ENCODE measurements at places on chromosomes 5 and 9.

DNA sequence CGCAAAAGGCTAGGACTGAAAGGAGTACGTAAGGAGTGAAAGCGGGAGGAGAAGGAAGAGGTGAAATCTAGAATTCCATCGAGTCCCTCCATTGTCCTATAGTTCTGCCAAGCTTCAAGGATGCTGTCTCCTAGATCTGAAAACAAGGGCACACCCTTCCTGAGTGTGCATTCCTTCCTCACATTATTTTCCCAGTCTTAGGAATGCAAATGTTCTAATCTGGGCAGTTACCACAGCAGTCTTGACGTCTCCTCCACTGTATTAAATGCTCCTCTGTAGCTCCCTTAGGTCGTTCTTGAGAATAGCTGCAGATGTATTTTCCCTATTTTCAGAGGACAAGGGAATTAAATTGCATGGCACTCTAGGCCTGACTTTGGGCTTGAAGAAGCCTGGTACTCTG, 127.6 kb downstream of the SLIT3 start:
- DNase-seq, result no peak

DNA sequence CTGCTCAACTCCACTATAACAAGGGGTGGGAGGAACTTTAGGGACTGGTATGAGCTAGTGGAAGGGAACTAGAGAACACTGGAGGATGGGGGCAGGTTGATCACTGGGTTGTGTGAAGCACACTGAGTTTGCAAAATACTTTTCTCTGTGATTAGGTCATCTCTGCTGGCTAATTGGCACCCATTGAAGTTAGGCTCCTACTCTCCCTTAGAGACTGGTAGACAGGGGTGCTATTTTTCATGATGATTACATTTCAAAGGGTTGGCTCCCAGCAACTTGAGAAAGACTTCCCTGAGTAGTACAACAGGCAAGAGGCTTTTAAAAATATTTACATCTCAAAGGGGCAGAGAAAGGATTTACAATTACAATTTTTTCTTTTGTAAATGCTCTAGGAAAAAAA, 50.4 kb upstream of the MTAP start:
- DNase-seq, result no peak

DNA sequence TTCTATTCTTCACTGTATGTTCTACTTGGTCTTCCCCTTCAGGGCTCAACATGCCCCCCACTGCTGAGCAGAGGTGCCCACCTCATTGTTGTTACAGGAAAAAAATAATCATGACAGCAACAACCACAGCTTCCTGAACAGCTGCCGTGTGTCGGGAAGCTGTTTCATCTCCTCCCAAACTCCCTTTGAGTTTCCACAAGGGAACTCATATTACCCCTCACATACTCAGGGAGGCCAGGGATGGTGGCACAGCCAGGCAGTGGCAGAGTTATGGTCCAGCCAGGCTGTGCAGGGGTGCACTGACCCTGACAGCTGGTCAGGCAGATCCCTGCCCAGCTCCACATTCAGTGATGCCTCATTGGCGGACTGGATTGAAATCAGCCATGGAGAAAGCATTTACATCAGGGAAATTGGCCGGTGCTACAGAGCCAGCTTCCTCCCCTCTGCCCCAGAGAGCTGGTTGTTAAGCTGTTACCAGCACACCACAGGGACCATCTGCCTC, 37.3 kb downstream of the SARDH start:
- DNase-seq, result no peak

- DNase-seq, result no peak
These were observed 236.1 kb downstream of the ASTN2 start for GRCh38 chr9:117178596-117179375.

DNA sequence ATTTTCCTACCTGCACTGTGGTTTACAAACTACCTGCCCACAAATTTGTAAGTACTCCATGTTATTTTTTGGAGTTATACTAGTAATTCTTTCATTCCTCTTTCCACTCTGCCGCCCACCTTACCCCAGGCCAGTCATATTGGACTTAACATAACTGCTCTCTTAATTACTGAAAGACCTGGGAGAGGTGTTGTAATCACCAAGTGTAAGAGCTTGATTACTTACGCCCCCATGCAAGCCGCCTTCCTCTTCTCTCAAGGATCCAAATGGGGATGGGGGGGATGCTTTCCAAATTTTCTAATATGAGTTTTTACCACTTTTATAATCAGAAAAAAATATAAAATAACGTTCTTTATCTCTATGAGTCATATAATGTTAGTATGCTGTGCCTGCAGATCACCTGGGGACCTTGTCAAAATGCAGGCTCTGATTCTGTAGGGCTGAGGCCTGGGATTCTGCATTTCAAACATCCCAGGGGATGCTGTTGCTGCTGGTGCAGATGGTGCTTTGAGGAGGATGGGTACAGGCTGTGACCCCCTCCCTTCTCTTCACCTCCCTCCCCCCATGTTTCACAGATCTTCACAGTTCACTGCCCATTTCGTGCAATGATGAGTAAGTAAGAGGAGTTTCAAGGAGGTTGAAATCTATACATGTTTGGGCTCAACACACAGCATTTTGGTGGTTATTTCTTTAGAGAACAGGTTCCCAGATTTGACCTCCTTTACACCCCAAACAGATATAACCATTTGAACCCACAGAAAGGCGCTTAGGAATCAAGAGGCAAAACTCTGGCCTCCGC, 87.3 kb downstream of the SEC61B start:
- DNase-seq, result no peak

DNA sequence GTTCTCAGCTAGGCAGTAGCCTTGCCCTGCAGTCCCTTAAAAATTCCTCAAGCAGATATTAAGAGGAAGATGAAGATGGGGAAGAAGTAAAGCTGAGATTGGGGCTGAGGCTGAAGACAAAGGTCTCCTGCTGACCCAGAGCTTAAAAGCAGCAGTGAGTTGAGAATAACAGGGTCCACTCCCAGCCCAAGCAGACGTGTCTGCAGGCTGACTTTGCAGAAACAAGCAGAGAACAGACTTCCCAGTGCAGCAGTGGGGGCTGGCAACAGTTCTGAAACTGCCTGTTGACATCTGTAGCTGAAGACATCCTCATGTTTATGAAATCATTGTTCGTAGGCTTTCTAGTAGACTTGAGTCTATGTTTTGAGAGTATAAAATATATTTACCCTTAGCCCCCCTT, 1.1 kb downstream of the CTXN3 start:
- no peak for DNase-seq

GRCh38 chr5:168055961-168056360, 235.5 kb upstream of the WWC1 start:
- DNase-seq, result no peak

GRCh38 chr5:154058055-154059038, 19.6 kb downstream of the MFAP3 start:
- no peak for DNase-seq

DNA sequence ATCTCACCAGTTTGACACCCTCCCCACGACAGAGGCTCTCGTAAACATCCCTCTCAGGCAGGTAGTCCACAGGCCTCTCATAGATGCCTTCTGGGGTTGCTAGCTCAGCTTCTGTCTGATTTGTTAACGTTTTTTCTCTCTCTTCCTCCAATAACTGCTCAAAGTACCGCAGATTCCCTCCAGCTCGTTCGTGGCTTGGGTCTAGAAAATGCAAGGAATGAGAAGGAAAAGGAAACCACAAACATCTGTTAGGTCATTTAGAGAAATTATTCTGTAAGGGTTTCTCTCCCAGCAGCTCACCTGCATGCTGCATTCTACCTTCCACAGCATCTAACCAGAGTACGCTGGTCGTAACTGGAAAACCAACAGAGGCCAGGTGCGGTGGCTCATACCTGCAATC, 18.5 kb downstream of the P4HA2 start:
- no peak for DNase-seq

GRCh38 chr5:143343042-143343441, 60.4 kb downstream of the NR3C1 start:
- no peak for DNase-seq

- no peak for DNase-seq
These were observed 121.9 kb downstream of the OSTF1 start for GRCh38 chr9:75210215-75210614.

DNA sequence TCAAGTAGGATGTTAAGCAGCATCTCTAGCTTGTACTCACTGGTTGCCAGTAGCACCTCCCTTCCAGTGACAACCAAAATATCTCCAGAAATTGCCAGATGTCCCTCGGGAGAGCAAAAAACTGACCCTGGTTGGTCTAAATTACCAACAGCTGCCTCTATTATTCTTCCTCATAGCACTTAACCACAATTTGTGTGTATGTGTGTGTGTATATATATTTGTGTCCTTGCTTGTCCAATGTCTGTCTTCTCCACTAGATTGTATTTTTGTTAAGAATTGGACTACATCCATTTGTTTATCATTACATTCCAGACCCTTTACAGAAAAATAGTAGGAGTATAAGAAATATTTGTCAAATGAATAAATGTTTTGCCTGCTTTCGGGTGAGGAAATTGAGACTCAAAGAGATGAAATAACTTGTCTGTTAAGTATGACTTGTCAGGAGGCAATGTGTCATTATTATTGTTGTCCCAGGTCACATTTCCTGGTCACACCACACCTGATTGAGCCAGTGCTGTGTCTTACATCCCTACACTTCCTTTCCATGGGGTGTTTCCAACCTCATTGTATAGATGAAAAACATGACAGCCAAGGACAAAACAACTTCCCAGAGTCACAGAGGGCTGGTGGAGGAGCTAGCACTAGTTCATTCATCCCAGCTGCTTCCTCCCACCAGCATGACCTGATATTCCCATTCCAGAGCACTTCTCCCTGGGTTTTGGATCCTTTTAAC, 11.4 kb upstream of the GRPEL2 start:
- no peak for DNase-seq

DNA sequence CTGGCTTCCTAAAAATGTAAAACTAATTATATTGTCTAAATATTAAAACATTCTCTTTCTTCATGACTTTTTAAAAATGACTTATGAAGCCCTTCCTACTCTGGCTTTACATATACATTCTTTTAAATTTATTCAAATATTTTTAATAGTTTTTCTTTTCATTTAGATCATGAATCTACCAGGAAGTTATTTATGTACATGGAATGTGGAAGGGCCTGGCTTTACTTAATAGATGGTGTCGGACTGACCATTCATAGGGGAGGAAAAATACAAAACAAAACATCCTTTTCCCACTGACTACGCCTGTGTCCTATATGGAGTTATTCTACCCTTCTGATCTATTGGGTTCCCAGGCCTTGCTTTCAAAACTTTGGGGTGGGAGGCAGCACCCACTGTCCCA, 129.8 kb downstream of the MACROH2A1 start:
- no peak for DNase-seq

- no peak for DNase-seq
These were observed 330.7 kb upstream of the ADAMTSL1 start for GRCh38 chr9:18143073-18143745.

- DNase-seq, result no peak
These were observed 494.9 kb downstream of the PRR16 start for GRCh38 chr5:120958877-120959485.

DNA sequence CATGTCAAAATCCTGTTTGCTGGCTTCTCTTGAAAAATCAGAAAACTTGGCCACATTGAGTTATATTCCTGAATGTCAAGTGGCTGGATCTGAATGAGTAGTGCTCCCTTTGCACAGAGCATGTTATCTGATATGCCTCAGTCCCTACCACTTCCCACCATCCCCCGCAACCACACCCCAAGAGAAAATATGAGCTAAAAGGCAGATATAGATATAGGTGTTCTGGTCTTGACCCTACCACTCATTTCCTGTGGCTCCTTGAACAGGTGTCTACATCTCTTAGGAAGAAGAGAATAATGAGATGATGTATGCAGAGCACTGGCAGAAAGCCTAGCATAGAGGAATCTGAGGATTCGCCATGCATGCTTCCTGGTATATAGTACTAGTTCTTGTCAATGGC, 6.6 kb upstream of the CYSTM1 start:
- DNase-seq, result no peak

DNA sequence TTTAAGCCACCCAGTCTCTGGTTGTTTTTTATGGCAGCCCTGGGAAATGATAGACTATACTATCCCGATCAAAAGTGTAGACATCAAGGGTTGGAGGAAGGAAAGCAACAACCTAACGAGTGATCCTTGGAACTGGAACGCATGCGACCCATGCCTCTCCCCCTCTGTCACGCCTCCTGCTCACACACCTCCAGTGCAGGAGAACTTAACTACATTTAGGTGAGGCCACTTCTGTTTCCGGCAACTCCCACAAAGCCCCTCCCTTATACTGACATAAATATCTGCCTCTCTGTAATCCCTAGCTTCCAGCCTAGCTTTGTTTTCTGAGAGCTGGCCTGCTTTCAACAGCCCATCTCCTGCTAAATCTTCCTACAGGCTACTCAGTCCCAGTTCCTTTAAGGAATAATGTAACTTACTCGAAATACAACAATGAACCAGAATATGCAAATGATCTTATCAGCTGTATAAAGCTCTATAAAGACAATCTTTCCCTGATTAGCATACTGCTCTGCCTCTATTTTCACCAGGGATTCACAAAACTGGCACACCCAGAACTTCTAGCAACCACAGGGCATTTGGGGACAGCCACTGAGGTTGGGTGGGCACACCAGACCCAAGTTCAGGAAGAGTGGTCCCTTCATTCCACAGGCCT, 73.9 kb downstream of the GABBR2 start:
- no peak for DNase-seq

GRCh38 chr5:74952406-74952805, 86.2 kb upstream of the FAM169A start:
- no peak for DNase-seq

- DNase-seq, result no peak
These were observed 116.8 kb upstream of the PAM start for GRCh38 chr5:102638316-102638715.

DNA sequence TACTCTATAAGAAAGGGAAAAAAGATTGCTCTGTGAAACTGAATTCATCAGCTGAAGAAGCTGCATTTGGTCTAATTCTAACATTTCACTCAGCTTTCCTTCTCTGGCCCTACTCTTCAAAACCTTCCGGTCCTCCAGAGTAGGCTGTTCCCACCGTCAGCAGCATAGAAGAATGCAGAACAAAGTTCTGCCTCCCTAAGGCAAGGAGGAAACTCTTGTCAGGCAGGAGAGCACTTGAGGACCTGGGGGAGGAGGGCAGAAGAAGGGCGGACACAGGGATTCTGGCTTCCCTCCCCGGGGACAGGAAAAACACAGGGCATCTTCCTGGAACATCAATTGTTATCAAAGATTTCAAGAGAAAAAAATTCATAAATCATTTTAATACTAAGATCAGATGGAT, 69.2 kb upstream of the SHB start:
- no peak for DNase-seq

- DNase-seq, result no peak
These were observed 59.5 kb downstream of the EBF1 start for GRCh38 chr5:159040181-159040580.

- no peak for DNase-seq
These were observed 527.8 kb downstream of the AGTPBP1 start for GRCh38 chr9:85213650-85214607.

GRCh38 chr5:110070836-110071235, 381.1 kb downstream of the MAN2A1 start:
- no peak for DNase-seq

DNA sequence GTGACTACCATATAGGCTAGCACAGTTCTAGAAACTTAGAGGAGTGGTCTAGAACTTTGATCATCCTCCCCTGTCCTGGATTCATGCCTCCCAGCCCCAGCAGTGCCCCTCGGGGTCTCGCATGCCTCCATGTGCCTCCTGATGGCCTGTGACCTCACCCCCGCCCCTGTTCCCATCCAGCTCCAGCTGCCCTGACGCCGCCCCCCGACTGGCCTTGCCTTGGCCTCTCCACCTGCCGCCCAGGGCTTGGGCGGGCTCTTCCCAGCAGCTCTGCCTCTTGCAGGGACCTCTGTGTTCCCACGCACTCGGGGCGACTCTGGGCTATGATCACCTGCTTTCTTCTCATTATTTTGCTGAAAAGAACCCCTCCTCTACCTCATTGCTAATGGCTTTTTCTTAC, 115.4 kb upstream of the PHYKPL start:
- no peak for DNase-seq

GRCh38 chr5:172726966-172727365, 44.0 kb downstream of the DUSP1 start:
- DNase-seq, result no peak
